Small intestine (tissue), 16 donors: ENCODE measurements at places on chromosomes 5 and 9.

DNA sequence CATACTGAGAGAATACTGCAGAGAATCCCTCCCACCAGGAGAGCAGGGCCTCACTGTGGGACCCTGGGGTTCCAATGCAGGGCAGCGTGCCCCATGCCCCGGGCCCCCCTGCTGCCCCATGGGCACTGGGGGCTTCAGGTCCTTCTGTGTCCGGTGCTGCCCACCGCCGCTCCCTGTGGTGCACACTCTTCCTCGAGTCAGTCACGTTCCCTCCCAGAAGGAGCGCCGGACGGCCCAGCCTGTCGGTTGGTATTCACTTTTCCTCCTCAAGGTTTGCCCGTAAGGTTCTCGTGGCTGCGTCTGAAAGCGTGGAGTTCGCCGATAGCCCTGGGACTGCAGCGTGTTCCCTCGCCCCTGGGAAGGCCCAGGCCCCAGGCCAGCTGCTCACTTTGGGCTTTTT, 48.1 kb upstream of the FCN2 start:
- DNase-seq = no peak

GRCh38 chr9:109993250-109993978, 213.4 kb downstream of the PALM2AKAP2 start:
- DNase-seq = no peak

DNA sequence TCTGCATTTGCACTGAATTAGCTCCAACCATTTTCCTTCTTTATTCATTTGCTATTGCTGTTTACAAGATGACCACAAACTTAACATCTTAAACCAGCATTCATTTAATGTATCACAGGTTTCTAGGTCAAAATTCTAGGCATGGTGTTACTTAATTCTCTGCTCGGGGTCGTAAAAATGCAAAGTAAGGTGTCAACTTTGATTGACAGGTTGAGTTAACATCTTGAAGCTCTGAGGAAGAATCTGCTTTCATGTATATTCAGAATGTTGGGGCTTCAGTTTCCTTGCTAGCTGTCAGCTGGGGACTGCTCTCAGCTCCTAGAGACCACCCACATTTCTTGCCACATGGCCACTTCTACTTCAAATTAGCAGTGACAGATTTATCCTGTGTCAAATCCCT, 348.7 kb upstream of the GRIN3A start:
- no peak for DNase-seq

- no peak for DNase-seq
Measured at GRCh38 chr9:120924698-120925534, 1.7 kb downstream of the TRAF1 start.

- DNase-seq = no peak
Measured at GRCh38 chr5:147174671-147175265, 60.1 kb upstream of the STK32A start.

DNA sequence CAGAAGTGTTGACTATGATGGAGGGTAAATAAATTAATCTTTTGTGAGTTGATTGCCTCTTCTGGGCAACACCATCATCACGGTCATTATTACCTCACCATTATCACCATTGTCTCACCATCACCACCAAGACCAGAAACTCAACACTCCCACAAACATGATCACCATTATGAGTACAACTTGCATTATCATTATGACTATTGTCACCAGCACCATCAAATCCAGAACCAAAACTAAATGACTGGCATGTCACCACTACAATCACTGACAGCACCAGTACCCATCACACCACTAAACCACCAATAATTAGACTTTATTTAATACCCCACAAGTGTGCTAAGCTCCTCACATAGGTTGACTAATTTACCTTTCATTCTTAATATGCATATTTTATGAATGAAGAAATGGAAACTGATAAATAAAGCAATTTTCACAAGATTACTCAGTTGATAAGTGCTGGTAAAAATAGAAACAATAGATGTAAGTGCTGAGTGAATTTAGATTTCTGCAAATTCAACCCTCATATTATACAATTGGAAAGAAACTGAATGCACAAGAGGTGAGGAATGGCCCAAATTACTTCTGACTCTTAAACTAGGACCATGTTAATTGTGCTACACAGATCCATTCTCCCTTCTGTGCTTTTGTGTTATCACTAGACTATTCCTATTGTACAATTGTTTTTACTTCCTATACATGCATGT, 517.8 kb upstream of the PAPPA start:
- no peak for DNase-seq

- DNase-seq = peak; percentile 21
Measured at GRCh38 chr5:77643654-77644370, 5.3 kb upstream of the OTP start.

DNA sequence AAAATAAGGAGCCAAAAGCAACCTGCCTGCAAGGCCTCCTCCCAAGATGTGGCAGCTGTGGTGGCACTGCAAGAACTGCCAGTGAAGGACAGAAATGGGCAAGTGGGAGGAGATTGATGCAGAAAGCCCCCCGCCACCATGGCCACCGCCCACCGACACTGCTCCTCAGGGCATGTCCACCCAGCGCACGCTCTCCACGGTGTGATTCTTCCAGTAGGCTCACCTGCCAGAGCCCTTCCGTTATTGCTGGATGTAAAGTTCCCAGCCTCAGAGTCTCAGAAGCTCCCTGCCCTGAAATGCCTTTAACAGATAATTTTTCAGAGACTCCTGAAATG, 155.2 kb upstream of the PHYKPL start:
- no peak for DNase-seq
